ENCODE measurements at places on chromosomes 3 and 15.

- no peak for DNase-seq
These were observed 188.6 kb downstream of the CHL1 start for GRCh38 chr3:385151-385550.

DNA sequence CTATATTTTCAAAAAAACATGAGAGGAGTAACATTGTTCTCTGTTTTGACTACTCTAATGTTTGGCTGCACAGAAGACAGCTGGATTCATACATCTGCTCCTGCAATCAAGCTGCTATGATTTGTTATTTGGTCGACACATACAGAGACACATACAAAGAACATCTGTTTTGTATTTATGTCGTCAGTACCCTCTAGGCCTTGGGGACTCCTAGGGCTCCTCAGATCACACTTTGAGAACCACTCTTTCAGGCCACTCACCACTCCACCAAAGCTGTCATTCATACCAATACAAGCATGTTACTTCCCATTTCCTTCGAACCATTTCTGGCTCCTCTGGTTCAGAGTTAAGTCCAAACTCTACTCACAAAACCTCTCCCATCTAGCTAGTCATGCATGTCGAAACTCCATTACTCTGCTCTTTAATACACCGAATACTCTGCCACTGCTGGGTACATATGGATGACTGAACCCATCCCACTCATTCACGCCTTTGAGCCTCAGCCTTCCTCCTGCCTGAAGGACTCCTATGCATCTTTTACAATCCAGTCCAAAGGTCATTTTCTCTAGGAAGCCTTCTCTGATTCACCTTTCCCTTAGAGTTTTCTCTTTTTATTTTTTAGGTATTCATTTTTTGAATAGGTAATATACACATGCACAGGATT lies 102.9 kb upstream of the ARHGEF3 start:
- no peak for DNase-seq

- no peak for DNase-seq
These were observed 38.1 kb downstream of the RBM15B start for GRCh38 chr3:51429138-51429537.

- peak; percentile 45 for DNase-seq
These were observed 35.2 kb downstream of the NCEH1 start for GRCh38 chr3:172675441-172676193.

GRCh38 chr3:38623539-38623938 lies 25.9 kb downstream of the SCN5A start:
- DNase-seq: no peak

GRCh38 chr3:43346978-43347749 lies 60.8 kb downstream of the SNRK start:
- no peak for DNase-seq

DNA sequence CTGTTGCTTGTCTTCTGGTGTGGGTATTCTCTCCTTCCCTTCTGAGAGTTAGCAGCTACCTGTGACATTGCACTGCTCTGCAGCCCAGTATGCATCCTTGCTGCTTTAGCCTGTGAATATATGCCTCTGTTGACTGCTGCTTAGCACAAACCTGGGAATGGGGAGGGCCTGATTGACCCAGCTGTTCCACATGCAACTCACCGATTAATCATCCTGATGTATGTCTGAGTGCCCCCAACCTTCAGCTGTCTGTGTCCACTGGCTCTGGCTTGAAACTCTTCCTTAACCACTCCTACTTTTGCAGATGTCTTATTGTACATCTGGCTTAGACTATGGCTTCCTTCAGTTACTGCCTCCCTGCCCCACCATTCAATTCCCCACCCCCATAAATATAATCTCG lies 119.1 kb downstream of the RASA2 start:
- no peak for DNase-seq

DNA sequence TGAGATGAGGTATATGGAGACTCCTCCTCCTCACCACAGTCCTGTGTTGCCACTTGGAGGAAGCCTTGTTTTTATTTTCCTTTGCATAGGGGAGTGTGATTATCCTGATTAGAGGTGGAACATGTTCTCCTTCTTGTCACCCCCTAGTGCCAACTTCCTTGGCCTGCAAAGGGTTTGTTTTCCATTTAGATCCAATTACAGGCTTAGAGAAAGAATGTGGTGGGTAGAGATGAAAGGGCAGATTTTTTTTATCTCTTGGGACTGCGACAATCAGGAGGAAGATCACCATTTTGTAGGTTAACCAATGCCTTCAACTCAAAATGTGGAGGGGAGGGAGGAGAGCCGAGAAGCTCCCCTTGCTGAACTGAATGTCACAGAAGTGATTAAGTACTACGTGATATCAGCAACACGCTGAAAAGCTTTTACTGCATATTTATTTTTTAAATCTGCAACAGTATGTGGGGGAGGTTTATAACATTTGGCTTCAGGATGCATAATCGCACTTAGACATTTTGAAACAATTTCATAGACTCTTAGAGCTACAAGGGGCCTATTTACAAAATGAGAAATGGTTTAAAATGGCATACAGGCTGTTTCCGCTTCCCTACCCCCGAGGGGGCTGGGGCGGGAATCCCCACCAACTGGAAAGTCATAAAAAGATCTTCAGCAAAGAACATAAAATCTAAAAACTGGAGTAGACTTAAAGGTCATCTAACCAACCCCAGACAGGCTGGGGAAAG lies 2.4 kb downstream of the LMCD1 start:
- no peak for DNase-seq

DNA sequence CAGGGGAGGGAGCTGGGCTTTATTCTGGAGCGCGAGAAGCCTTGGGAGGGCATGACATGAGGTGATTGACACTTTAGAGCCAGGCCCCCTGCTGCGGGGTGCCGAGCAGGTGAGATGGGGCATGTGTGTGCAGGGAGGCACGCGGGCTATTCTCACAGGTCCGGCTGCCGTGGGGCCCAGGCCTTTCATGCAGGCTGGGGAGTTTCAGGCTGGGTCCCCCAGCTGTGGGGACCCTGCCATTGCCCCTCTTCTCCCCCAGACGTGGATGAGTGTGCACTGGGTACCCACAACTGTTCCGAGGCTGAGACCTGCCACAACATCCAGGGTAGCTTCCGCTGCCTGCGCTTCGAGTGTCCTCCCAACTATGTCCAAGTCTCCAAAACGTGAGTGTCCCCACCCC lies 87.3 kb downstream of the FBLN2 start:
- DNase-seq: no peak

DNA sequence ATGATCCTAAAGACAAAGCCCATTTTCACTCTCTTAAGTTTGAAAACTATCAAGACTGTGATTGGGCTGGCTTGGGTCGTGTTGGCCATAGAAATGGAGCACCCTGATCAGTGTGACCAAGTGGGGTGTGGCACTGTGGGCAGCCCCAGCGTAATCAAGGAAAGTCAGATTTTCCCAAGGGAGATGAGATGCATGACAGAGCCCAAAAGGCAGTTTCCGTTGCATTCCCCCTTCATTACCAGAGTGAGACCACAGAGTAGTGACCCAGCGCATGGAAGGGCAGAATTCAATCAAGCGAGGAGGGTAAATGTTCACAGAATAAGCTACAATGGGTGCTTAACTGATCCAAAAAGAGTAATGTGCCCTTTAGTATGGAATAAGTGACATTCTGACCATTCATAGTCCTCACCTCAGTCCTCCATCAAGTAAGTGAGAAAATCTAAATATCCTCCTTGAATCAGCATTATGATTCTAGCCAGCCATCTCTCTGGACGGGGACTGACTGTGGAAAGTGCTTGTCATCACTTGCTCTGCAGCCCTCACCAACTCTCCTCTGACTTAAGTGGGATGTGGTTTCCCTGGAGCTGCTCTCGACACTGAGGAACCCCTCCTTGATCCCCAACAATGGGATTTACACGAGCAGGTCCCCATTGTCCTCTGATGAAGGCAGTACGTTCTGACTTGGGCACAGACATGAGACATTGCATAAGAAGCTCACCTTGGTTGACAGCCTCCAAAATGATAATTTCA lies 430.5 kb downstream of the OCA2 start:
- DNase-seq: no peak

GRCh38 chr15:93296759-93297500 lies 207.9 kb upstream of the RGMA start:
- no peak for DNase-seq

GRCh38 chr3:18652781-18653180 lies 227.6 kb upstream of the SATB1 start:
- DNase-seq: no peak

GRCh38 chr3:127568586-127568985 lies 21.9 kb downstream of the TPRA1 start:
- DNase-seq: no peak

DNA sequence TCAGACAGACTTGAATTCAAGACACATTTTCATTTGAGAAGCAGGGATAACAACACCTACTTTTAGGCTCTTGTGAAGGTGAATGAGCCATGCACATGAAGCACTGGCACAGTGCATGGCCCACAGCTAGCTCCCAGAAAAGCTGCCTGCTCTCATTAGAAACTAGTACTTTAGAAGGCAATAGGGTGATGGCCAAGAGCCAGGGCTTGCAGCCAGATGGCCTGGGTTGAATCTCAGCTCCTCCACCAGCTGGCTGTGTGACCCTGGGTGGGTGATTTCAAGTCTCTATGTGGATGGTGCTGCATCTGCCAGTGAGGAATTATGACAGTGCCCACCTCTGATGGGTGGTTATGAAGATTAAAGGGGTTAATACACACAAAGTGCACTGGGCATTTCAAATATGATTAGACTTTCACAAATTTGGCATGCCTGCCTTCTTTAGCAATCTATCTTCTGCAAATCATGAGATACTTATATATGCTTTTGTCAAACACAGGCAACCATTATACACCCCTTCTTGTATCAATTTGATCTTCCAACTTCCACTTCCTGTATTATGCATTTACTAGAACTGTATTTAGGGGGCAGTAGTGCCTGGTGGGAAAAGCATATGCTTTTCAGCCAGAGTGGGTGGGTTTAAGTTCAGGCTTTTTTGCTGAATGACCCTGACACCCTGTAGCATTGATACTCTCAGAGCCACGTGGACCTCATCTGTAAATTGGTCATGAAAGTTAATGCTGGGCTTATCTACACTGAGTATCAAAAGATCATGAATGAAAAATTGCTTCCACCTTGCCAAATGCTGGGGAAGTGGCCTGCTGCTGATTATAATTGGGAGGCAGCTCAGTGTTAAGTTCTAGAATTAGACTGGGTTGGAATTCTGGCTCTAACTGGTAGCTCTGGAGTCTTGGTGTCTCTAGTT lies 34.7 kb upstream of the RBP1 start:
- no peak for DNase-seq

GRCh38 chr3:64184621-64185020 lies 40.6 kb downstream of the PRICKLE2 start:
- DNase-seq: peak; percentile 75

- DNase-seq: no peak
These were observed 911.9 kb downstream of the FHIT start for GRCh38 chr3:60339304-60339703.

- no peak for DNase-seq
These were observed 78.7 kb upstream of the KCNMB2 start for GRCh38 chr3:178457511-178457910.

- DNase-seq: peak; percentile 29
These were observed 35.2 kb downstream of the BDH1 start for GRCh38 chr3:197520311-197521276.

DNA sequence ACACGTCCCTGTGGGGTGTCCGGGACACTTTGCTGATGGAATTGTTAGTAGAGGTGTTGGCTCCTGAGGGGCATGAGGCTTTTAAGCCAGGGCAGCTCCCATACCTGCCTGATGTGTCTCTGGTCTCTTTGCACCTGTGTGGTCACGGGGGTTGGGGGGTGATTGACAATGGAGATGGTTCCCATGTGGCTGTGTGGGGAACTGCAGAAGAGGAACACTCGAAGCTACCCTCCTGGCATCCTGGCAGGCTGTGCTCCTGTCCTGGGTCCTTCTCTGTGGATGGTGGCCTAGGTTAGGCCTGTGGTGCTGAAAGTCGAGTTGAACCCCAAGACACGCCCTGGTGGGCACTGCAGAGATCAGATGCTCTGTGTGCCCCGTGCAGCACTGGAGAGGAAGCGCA lies 73.4 kb downstream of the HMCES start:
- DNase-seq: no peak

DNA sequence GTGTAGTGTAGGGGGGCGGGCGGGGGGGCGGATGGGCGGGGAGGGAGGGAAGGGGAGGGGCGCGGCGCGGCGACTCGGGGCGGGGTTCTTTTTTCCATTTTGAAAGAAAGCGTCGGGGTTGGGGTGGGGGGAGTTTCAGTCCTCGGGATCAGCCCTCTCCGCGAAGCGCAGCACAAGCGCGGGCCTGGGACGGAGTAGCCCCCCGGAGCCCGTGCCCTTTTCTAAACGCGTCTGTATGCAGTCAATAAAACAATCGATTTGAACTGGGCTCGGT lies 6.1 kb downstream of the ISLR2 start:
- no peak for DNase-seq
